ENCODE measurements at places on chromosomes 13 and 19.

DNA sequence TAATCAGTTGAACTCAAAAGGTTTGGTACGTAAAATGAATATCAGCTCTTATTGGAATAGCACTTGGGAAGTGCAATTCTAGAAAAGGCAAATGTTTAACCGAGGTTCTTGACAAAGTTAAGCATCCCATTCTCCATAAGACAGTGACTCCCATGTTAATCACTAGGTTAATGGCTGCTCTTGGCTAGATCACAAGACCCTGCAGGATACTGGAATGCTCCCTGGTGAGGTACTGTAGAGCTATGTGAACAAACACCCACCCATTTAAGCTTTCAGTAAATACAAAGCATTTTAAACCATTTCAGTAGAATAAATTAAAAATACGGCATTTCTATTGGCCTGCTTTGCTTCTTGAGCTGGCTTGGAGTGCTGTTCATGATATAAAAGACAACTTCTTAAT lies 56.5 kb downstream of the TDRD3 start:
- no peak for DNase-seq

DNA sequence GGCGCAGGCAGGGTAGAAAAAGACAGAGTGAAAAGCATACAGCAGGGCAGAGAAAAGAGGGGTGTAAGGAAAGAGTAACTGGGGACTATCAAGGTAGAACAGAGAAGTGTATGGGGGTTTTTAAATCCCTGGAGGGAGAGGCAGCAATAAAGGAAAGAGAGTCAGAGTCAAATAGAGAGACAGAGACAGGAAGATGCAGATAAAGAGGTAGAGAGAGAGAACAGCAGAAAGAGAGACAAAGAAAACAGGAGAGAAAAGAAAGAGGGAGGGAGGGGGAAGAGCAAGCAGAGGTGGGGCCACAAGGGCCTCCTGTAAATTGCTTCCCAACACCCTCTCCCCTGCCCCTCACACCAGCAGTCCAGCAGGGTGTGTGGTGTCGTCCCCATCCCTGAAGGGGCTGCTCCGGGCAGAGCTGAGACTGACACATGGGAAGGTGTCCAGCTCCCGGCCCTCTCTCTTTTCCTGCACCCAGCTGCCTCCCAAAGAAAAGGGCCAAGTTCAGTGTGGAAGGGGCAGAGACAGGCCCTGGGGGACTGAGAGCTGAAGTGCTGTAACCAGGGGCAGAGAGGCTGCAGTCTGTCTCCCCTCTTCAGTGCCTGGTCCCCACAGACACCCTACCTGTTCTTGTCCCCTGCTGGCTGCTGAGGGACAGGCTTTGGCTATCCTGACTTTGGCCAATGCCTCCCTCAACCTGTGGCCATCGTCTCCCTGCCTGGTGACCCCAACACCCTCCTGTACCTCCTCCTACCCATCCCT lies 17.4 kb upstream of the POU2F2 start:
- DNase-seq: no peak

DNA sequence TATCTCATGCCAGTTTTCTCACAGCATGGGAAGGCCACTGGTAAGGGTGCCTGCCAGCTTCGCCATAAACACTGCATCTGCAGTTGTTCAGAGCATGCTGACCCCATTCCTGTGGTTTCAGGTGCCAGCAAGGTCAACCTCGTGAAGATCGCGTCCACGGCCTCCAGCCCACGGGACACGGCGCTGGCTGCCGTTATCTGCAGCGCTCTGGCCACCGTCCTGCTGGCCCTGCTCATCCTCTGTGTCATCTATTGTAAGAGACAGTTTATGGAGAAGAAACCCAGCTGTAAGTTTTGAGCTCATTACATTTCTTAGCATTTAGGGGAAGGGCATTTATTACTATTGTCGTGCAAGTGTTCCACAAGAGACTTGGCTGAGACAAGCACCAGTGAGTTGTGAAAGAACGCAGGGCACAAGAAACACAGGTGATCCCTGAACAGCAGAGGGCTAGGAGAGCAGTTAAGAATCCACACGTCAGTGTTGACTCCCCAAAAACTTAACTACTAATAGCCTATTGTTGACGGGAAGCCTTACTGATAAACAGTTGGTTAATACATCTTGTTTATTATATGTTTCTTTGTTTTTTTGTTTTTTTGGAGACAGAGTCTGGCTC lies 88.8 kb downstream of the TNFRSF19 start:
- no peak for DNase-seq

GRCh38 chr13:112145551-112146360 lies 78.8 kb downstream of the SOX1 start:
- DNase-seq: no peak

- no peak for DNase-seq
Observed at GRCh38 chr19:40639638-40639982, 38.4 kb downstream of the LTBP4 start.

- DNase-seq: peak; percentile 14
Observed at GRCh38 chr13:49587311-49587847, 2.0 kb upstream of the RCBTB1 start.

GRCh38 chr19:56306016-56306415 lies 8.6 kb downstream of the ZSCAN5A start:
- DNase-seq: no peak

GRCh38 chr13:46554951-46555350 lies 2.0 kb downstream of the LRCH1 start:
- DNase-seq: no peak
